Suppressor macrophage treated with lipopolysaccharide for 4 hours (primary cell): ENCODE measurements at places on chromosomes 6 and 20.

DNA sequence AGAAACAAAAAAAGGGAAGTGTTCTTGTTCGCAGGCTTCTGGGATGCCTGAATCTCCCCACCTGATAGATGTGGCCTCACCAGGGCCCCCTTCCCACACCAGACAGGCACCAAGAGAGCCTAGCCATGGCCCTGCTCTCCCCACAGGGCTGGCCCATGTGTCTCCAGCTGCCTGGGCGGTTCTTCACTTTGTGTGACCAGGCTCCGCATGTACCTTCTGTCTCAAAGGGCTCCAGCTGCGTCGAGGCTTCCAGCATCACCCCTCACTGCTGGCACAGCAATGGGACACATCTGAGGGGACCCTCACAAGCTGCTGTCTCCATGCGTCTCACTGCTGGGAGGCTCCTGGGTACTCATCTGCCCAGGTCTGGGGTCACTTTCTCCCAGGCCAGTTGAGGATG lies 362.9 kb downstream of the ZFAND3 start:
- no peak for DNase-seq

DNA sequence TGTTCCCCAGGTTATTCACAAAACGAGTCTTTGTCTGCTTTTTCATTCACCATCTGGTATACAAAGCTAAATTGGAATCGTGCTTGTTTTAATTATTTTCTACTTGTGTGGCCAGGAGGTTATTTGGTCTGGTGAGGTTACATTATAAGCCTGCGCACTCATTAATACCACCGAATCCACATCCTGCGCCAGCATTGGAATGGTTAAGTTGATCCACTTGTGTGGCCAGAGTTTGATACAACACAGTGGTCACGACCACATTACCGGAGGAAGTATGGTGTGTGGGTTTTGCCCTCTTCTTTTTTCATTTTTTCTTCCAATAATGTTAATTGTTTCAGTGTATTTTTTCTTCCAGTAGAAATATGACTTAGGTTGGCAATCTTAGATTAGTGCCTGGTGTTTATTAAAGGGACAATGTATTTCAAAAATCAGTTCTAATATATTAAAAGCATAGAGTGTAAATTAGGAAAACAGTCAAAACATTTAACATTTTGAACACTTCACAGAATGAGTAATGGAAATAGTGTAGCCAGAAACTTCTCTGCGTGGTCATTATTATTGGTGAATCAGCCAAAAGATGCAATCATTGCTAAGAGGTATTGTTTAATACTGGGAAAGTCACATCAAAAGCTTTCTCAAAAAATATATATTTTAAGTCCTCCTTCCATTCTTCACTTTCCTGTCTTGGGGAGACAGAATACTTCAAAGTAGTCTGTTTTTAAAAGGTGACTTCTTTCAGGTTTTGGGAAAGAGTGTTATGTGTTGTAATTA lies 84.5 kb downstream of the JARID2 start:
- DNase-seq, result peak; percentile 59

DNA sequence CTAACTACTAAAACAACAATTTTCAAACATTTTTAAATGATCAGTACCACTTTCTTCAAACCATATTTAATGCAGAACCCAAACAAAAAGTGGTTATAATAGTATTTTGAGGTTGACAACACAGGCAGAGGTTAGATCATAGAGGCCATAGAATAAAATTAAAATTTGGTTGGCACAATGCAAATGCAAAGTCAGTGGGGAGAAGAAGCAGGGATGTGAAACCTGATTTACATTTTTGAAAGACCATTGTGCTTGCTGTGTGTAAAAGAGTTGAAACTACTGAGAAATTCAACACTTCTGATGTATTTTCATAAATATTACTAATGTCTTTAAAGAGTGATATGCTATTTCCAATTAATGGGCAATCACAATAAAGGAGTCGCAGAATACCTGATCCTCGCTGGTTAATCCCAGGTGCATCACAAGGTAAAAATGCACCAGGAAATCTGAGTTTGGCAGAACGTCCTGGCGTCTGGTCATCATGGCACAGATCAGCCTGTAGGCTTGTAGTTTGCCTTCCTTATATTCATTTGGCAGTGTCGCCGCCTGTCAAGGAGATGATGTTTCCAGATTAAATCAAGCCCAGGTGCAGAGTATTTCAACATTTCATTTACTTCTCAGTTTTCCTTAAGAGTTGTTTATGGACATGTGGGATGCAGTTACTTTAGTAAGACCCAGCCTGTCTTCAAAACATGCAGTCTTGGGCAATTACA lies 141.2 kb downstream of the RALGAPA2 start:
- DNase-seq, result no peak

GRCh38 chr20:63268671-63269439 lies 3.8 kb upstream of the ARFGAP1 start:
- no peak for DNase-seq

- DNase-seq, result no peak
Observed at GRCh38 chr20:44581515-44581914, 864 bp upstream of the PKIG start.

DNA sequence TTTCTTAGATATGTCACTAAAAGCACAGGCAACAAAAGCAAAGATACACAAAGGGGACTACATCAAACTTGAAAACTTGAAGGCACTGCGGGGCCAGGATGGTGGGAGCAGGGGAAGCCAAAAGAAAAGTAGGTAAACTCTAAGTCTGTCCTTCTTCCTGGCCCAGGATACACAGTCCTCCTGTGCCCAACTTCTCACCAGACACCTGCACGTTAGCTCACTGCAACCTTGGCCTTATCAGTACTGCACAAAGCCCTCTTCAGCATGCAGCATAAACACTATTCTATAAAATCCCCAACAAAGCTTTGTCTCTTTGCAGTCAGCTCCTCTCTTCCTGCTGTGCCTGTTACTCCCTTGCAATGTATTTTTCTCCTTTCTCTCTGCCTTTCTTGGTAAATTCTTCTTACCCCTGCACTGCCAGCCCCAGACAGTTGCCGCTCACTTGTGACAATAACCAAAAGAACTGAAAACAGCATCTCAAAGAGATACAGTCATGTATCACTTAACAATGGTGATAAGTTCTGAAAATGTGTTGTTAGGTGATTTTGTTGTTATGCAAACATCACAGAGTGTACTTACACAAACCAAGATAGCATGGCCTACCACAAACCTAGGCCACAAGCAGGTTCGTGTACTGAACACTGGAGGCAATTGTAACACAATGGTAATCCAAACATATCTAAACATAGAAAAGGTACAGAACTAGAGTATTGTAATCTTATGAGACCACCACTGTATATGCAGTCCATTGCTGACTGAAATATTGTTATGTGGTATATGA lies 51.2 kb downstream of the NINL start:
- DNase-seq, result no peak

DNA sequence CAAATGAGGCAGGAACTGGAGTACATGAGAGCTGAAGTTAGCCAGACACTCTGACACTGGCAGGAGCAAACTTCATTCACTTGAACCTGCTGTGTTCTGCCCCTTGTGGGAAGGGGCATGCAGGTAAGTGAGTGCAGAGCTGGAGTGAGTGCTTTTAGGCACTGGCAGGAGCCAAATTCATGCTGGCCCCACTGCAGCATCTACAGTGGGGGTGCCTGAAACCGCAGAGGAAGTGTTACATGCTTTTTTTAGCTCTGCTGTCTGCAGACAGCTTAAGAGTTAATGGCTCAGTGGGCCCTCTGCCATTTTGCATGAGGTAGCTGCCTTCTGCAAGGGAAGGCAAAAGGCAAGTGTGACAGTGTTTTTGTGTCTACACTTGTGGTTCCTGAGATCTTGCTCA lies 167.9 kb upstream of the SYNCRIP start:
- DNase-seq, result no peak

DNA sequence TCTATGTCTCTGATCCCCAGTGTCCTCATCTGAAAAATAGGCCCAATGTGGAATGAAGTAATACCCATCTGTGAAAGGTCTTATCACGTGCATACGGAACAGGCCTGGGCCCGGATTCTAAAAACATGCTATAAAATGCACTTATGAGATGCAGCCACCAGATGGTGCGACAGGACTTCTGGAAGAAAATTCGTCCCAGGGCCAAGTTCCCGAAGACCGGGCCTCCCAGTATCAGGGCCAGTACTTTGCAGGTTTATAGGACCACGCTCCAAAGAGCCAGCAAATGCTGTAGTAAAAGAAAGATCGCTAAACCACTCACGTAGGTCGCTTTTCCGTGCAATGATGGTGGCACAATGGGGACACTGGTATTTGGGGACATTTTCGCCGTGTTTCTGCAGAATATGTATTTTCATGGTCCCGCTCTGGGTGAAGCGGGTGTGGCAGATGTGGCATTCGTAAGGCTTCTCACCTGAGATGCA lies 10.6 kb downstream of the CTCFL start:
- peak; percentile 74 for DNase-seq

DNA sequence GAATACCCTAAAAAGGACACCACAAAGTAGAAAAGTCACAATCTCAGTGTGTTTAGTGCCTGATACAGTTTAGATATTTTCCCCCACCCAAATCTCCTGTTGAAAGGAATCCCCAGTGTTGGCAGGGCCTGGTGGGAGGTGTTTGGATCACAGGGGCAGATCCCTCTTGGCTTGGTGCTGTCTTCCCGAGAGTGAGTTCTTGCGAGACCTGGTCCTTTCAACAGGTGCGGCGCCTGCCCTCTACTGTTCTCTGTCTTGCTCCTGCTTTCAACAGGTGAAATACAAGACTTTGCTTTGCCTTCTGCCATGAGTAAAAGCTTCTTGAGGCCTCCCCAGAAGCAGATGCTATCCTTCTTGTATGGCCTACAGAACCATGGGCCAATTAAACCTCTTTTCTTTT lies 534.3 kb upstream of the NRSN1 start:
- DNase-seq, result no peak
